Right hindlimb (tissue), 1 donor: ENCODE measurements at places on chromosomes 2 and 18.
A peak's percentile ranks its signal among the peaks of the same experiment; 100 is the strongest.

GRCh38 chr2:200966770-200967169 is 3.3 kb upstream of the ORC2 start:
- DNase-seq = no peak

GRCh38 chr2:217890445-217890844 is 112.3 kb downstream of the TNS1 start:
- DNase-seq = peak; percentile 36

DNA sequence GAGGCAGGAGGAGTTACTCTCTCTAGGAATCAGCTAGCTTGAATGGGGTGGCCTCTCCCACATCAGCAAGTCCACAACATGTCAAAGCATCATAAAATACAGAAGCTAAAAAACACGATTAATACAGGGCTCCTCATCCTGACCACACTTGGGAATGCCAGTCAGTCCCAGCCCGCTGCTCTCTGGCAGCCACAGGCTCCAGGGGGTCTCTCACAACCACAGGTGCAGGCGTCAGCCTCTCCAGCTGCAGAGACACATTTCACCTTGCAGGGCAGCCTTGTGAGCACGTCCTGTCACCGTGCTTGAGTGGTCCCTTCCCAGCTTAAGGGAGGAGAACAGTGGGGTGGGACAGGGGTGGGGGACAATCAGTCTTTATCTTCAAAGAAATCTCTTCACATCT is 137.4 kb upstream of the SH3BP4 start:
- no peak for DNase-seq

DNA sequence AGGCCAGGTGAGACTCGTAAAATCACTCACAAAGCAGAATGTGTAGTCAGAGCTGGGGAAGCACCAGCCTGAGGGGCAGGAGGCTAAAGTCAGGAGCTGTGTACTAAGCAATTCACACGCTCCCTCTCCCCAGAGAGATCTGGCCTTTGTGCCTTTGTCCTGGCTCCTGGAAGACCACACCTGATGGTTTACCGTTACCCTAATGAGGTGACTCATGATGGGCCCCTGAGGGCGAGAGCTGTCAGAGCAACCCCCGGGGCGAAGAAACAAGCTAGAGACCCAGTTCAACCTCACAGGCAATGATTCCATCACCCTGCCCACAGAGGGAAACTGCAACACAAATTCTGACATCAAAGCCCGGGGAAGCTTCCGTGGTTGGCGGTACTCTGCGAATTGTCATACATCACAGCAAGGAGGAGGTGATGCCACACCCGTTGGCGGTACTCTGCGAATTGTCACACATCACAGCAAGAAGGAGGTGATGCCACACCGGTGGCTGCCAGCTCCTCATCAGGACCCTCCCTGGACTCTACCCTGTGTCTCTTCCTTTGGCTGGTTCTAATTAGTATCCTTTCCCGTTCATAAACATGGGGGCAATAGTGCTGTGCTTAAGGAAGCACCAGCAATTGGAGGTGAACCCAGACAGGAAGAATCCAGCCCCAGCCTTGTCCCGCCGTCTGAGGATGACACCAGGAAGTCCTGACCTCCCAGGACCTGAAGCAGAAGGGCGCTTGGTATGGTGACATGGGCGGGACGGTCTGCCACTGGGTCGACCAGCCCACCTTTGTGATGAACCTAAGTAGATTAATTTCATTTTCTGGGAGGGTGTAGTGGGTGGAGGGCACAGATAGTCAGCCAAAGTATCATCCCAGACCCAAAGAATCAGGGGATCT is 30.5 kb downstream of the B3GNT7 start:
- DNase-seq = no peak

DNA sequence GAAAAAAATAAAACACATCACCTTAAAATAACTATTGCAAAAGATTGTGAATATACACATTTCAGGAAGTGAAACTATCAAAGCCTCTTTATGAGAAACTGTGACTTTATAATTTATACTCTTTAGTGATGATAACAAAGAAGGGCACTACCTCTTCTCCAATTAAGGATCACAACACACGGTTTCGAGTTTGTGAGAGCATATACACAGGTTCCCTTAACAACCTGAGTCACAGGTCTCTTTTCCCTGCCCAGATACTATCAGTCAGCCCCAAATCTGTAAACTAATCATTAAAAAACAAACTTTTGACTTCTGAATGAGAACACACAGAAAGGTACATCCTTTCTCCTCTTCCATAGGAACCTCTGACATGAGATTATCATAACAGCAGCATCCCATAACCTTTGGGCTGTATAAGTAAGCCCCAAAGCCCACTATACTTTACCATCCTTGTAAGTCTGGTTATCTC is 44.9 kb downstream of the PTPN2 start:
- no peak for DNase-seq

- DNase-seq = no peak
Observed at GRCh38 chr2:176531608-176532007, 262.4 kb downstream of the MTX2 start.

GRCh38 chr2:9818097-9818496 is 25.2 kb upstream of the TAF1B start:
- DNase-seq = no peak

GRCh38 chr2:27255187-27255586 is 7.7 kb downstream of the SLC30A3 start:
- no peak for DNase-seq

DNA sequence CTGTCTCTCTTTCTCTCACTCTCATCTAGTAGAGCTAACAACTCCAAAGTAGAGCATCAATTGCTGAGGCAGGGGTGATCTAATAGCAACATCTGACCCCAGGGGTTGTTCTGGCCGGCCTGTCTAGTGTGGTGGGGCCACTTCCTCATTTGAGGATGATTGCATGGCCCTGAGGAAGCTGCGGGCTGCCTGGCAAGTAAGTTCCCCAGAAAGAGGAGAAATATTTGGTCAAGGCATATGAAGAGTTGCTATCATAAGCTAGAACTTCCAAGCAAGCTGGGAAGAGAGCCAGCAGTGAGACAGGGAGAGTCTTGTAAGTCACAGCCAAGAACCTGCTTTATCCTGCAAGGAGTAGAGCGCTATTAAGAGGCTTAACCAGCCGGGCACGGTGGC is 50.8 kb upstream of the TMEM87B start:
- DNase-seq = peak; percentile 30

GRCh38 chr2:134491771-134492441 is 226.9 kb downstream of the TMEM163 start:
- no peak for DNase-seq

- no peak for DNase-seq
Observed at GRCh38 chr2:10375570-10376281, 72.4 kb downstream of the ODC1 start.

- DNase-seq = no peak
Observed at GRCh38 chr2:186984481-186984880, 135.5 kb upstream of the ZSWIM2 start.

- DNase-seq = no peak
Observed at GRCh38 chr2:77813599-77813998, 291.4 kb upstream of the LRRTM4 start.

DNA sequence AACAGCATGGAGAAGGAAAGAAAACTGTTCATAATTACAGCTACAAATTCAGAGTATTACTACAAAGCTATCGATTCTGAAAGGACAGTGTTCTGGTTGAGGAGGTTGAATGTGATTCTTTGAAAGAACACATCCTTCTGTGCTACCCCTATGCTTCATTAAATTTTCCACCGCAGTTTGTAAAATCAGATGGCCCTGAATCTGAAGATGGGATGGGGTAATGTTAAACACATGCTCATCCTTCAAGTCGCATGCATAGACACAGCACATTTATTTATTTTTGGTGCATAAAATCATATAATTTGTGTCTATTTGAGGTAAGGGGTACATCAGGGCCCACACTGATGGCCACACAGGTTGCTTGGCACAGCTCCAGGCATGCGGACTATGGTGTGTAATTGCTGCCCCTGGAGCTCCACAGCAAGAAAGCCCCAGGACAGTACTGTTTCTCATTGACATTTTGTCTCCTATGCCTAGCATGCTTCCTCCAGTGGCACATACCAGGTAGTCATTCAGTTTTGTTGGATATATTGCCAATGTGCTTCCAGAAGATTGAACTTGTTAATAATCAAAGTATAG is 238.8 kb upstream of the TANK start:
- peak; percentile 35 for DNase-seq

GRCh38 chr2:37337620-37338280 is 6.7 kb upstream of the QPCT start:
- DNase-seq = no peak

GRCh38 chr2:143553261-143553660 is 424.0 kb downstream of the ARHGAP15 start:
- no peak for DNase-seq

GRCh38 chr2:181817509-181817908 is 74.0 kb upstream of the ITPRID2 start:
- DNase-seq = no peak

GRCh38 chr2:83725735-83726134 is 733.3 kb downstream of the SUCLG1 start:
- no peak for DNase-seq

GRCh38 chr2:181158427-181158826 is 178.0 kb downstream of the UBE2E3 start:
- no peak for DNase-seq

- no peak for DNase-seq
Observed at GRCh38 chr2:14909795-14910194, 277.3 kb downstream of the LRATD1 start.

DNA sequence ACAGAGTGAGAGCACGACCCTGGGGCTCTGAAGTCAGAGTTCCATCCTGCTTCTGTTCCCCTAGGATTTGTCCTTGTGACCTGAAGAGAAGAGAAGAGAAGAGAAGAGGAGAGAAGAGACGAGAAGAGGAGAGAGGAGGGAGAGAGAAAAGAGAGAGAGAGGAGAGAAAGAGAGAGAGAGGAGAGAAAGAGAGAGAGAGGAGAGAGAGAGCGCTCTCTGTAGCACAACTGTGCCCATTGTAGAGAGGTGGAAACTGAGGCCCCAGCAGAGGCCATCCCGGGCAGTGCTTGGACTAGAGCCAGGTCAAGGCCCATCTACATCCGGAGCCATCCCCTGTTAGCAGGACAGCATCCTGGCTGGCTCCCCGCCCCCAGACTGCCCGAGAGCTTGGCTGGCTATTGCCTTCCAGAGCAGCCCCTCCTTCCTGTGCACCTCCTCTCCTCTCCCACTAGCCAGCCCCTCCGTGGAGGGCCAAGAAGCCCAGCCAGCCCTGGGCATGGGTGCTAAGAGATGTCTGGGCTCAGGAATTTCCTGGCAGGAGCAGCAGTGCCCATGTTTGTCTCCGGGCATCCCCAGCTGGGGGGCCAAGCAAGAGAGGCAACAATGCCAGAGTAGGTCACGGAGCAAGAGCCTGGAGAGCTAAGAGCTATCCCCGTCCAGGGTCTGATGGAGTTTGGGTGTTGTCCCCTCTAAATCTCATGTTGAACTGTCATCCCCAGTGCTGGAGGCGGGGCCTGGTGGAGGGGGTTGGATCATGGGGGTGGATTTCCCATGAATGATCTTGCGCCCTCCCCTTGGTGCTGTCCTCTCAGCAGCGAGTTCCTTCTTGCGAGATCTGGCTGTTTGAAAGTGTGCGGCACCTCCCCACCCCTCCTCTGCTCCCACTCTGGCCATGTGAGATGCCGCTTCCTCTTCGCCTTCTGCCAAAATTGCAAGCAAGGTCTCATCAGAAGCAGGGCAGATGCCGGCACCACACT is 18.2 kb upstream of the GPR55 start:
- DNase-seq = no peak

DNA sequence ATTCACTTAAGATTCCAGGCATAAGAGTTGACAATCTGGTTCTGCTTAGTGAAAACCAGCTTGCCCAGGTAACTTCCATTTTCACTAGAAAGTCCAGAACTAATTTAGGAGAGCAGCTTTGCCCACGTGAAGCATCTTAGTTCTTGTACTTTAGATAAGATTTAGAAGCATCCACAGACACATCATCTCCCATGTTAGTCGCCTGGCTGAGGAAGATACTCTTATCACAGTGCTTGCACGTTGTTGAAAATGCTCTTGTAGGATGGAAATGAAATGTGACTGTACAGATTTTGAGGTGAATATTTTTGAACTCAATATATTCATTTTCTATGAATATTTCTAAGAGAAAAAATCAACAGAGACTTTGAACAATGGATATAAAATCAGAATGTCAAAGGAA is 159.7 kb downstream of the SOCS6 start:
- no peak for DNase-seq

GRCh38 chr2:236319036-236319435 is 54.8 kb upstream of the ASB18 start:
- DNase-seq = no peak

DNA sequence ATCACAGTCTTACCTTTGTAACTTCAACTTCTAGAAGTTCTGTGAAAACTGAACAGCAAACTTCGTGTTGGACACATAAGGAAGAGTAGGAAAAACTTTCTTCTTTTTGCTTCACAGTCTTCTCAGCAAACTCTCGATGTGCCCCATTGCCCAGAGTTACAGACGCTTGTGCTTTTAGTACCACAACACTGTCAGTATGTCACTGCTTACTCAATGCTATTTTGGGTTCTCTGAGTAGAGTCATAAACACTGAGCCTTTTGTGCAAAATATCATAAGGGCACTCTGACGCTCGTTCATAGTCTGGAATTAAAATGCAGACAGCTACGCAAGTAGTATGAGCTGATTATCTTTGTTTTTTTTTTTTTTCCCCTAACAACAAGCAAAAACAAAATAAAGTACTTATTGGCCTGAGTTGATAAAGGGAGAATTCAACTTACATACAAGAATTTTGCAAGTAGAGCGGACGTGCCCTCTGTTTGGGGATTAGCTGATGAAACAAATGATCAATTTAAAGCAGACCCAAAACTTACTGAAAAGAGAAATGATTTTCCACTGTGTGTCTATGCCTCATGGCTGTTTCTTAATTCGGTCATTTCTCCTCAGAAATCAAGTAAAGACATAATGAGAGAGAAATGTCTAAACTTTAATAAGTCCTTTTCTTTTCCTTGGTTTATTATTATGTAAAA is at the start of gene CDH19:
Gene CDH19 (minus strand): TSS at position 150 of the 687 bp plus-strand sequence. CDS start 31,886 bp downstream, outside the sequence.
- no peak for DNase-seq

DNA sequence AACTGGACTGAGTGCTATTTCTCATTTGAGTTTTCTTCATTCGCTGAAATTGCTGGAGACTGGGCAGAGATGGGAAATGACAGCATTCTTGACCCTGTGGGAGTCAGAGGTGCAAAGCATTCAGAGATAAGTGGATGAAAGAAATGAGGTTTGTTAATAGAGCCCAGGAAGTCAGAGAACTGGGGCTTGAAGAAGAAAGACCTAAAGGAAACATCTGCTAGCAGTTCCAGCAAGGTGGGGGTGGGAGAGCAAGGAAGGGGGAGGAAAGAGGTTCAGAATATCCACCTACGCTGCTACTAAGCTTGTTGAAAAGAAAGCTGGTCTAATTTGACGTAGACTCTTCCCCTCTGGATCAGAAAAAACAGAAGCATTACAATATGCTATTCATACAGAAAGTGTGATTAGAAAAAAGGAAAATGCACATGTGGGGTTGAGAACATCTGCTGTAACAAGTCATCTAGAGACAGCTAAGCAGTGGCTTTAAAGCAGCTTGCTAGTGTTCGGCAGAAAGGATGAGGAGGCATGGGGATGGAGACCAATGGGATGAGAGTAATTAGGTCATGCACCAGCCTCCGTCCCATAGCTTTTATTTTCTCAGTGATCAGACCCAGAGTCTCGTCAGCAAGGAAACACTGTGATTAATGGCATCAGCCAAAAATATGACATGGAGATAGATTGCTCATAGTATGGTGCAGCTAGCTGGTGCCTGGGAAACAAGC is 29.7 kb downstream of the NAB1 start:
- no peak for DNase-seq
